ENCODE measurements at places on chromosomes 5 and 9.

GRCh38 chr5:135219868-135220267 lies 179.2 kb downstream of the MACROH2A1 start:
- no peak for DNase-seq

GRCh38 chr5:61277190-61277589 lies 54.9 kb upstream of the ZSWIM6 start:
- no peak for DNase-seq

DNA sequence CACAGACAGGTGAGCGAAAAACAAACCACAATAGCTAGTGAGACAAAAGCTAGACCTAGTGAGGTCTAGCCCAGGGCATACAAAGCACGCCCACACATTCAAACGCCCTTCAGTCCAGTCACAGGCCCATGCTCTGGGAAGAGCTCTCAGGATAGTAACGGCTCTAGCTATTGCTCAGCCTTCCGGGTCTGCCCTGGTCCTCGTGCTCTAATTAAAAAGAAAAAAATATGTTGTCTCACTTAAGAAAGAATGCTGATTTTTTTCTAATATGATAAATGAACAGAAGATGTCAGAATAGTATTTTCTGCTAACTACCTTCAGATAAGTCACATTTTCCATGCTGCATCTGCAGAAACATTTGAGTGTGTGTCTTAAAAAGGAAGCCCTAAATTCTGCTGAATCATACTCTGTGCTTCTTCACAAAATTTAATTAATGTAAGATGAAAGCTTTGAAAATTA lies 94.5 kb downstream of the PLPP1 start:
- DNase-seq = no peak

DNA sequence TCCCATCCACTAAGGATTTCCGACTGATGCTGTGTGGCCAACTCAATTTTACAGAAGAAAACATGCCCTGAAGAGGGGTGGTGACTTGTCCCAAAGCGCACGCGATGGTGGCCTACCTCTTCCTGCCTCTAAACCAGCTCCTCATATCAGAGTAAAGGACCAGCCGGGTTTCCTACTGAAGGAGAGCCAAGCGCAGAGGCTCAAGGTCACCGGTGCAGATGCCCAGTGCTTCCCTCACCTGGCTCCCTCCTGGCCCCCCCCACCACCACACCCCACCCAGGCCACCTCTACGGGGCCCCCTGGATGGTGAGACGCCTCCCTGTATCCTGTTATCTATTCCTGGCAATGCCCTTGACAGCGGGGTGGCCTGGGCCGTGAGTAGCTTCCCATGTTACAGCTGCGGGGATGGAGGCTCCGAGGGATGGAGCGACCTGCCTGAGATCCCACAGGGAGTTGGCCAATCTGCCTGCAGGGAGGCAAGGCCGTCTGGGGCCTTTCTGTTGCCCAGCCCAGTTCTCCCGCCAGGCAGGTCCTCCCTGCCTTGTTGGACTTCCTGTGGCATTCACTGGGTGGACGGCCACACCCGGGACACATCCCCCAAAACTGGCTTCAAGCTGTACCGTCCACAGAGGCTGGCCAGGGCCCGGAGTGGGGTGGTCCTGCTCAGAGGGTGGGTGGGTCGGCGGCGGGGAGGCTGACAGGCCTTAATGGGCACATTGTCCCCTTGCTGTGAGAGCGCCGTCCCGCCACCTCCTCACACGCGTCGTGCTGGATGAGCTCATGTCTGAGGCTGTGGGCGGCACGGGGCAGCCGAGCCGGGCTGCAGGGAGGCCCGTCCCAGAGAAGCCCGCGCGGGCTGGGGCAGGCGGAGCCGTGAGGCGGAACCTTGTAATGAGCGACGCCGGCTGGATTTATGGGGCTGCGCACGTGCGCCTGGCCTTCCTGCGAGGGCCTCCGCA lies 72.5 kb downstream of the MACROH2A1 start:
- DNase-seq = no peak

GRCh38 chr5:143315929-143316328 lies 87.6 kb downstream of the NR3C1 start:
- no peak for DNase-seq

DNA sequence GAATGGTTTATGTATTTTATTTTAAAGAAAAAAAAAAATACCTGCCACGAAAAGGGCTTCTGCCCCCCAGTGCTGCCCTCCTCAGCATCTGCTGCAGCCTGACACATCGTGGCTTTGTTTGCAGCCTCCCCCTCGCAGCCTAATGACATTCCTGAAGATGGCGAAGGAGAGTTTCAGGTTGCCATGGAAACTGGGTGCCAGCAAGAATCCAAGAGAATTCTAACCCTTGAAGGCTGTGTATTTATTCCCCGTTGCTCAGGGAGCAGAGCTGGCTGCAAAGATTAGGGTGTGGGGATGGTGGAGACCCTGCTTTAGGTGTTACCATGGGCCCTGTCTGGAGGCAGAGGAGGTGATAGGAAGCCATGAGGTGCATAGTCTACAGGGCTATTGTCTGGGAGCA lies 126.6 kb downstream of the NSG2 start:
- no peak for DNase-seq

GRCh38 chr9:120730654-120731514 lies 16.6 kb upstream of the MEGF9 start:
- no peak for DNase-seq

- no peak for DNase-seq
Measured at GRCh38 chr5:16889972-16890519, 46.0 kb downstream of the MYO10 start.

- DNase-seq = no peak
Measured at GRCh38 chr5:164170814-164171213, 665.4 kb downstream of the MAT2B start.

DNA sequence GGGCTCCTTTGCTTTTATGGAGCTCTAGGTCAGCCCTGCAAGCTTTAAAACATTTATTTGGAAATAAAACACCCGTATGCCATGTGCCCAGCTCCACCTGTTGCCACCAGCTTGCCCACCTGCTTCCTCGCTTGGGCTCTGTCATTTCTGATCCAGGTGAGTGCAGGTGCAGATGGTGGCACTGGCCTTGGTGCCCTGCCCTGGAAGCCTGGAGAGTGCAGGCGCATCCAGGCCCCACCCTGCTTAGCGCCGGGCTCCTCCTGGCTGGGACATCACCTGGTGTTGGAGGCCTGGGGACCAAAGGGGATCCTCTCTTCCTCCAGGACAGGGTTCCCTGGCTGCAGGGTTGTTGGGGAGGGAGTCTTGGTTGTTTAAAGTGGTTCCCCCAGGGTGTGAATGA lies 35.8 kb downstream of the WNK2 start:
- DNase-seq = no peak

- DNase-seq = no peak
Measured at GRCh38 chr5:369151-369868, 47.8 kb downstream of the AHRR start.

GRCh38 chr5:36949593-36949992 lies 73.0 kb downstream of the NIPBL start:
- no peak for DNase-seq

DNA sequence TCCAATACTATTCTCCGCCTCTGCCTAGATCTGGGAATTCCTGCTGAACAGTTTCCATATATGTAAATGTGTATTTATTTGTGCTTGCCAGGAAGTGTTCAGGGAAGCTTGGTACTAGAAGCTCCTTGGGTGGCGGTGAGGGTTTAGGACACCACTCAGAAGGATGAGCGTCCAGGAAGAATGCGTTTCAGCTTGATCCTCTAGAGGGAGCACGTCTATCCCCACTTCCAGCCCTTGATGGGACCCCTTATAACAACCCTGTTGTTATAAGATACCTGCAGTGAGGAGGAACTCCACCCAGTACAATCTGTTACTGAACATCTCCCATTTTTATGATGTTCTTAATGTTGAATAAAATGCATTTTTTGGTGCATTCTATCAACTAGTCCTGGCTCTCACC lies 88.9 kb downstream of the CYFIP2 start:
- no peak for DNase-seq

GRCh38 chr5:172845154-172845553 lies 11.1 kb downstream of the ERGIC1 start:
- no peak for DNase-seq

DNA sequence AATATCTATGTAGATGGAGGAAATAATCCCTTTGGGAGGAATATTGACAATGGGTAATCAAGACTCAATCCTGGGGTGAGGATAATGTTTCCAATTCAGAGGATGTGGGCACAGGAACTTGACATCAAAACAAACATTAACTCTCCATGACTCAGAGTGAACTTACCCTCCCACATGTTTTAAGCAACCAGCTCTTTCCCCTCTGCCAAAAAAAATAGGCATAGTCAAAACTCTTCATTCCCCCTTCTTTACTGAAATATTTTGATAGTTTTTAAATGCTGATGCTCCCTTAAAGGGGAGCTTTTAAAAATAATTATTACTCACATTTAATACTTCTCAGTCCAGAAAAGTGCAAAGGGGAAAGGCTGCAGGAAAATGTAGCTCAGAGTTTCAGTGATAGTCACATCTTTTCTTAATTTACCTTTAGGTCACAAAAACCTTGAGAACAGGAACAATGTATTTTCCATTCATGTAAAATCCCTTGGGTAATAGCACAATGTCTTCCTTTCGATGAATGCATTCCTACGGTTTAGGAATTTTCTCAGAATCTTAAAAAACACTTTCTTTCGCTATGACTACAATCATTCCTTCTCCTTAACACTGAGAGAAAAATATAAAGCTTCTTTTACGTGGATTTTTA lies 298.4 kb upstream of the GRAMD2B start:
- no peak for DNase-seq

DNA sequence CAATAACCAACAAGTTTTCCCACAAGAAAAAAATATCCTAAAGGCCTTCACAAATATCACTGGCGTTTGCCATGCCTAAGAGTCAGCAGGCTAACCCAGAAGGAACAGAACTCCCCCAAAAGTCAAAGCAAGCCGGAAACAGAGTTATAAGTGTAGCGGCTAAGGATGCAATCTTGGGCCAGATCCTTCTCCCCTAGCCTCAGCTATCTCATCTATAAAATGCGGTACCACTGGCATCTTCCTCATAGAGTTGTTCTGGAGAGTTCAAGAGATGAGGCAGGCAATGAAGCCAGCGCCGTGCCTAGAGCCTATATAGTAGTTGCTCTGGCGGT lies 632 bp downstream of the DPM2 start:
- DNase-seq = no peak

GRCh38 chr5:67413721-67414120 lies 217.1 kb upstream of the CD180 start:
- no peak for DNase-seq

DNA sequence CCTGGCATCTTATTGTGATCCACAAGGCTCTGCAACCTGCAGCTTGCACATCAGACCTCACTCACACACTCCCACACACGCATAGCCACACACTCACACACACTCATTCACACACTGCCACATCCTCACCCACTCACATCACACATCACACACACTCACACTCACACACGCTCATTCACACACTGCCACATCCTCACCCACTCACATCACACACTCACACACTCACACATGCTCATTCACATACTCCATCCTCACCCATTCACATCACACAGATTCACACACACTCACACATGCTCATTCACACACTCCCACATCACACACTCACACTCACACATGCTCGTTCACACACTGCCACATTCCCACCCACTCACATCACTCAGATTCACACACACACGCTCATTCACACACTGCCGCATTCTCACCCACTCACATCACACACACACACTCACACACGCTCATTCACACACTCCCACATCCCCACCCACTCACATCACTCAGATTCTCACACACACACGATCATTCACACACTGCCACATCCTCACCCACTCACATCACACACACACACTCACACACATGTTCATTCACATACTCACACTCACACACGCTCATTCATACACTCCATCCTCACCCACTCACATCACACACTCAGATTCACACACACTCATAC lies 47.1 kb upstream of the RXRA start:
- no peak for DNase-seq

DNA sequence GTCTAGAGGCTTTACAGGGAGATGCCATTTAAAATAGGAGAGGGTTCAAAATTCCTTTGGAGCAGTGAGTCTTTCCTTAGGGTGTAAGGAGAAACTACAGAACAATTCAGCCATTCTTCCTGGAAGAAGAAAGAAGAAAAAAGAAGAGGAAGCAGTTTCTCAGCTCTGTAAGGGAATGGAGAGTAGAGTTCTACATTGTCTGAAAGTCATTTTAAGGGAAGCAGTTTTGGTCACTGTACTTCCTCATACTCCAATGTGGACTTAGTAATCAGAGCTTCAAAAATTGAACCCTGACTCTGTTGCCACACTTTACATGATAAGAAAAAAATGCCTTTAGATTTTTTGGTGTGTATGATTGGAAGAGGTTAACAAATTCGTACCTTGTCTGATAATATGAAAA lies 122.4 kb downstream of the LRRC70 start:
- DNase-seq = no peak

Measured in stimulated activated naive CD4-positive, alpha-beta T cell (primary cell).